ENCODE measurements at places on chromosomes 16 and 17. TPM values are rescaled to one million over a fixed set of nuclear protein-coding genes. Genes with fewer than 3 reads are reported as not detected.

CACNG4 gene
- polyA plus RNA-seq: not detected

TMEM219 gene
- polyA plus RNA-seq: 166 TPM

PLLP gene
- 0.46 TPM for polyA plus RNA-seq

VWA3A gene
- not detected for polyA plus RNA-seq

SERPINF2 gene
- polyA plus RNA-seq: 0.08 TPM

HOXB9 gene
- not detected for polyA plus RNA-seq

PPY gene
- polyA plus RNA-seq: not detected

SLC38A8 gene
- not detected for polyA plus RNA-seq

CMTM1 gene
- 6.0 TPM for polyA plus RNA-seq

KRTAP4-5 gene
- not detected for polyA plus RNA-seq

PLA2G10 gene
- polyA plus RNA-seq: not detected

GDPD3 gene
- polyA plus RNA-seq: 1.1 TPM

HS3ST6 gene
- not detected for polyA plus RNA-seq

TNFRSF17 gene
- not detected for polyA plus RNA-seq

DRG2 gene
- polyA plus RNA-seq: 34.6 TPM

NXPH3 gene
- polyA plus RNA-seq: 0.30 TPM

SEPTIN12 gene
- polyA plus RNA-seq: not detected

MT1G gene
- polyA plus RNA-seq: 4.4 TPM

CPNE7 gene
- polyA plus RNA-seq: 4.7 TPM

OR3A3 gene
- not detected for polyA plus RNA-seq

GNGT2 gene
- not detected for polyA plus RNA-seq

FZD2 gene
- 6.3 TPM for polyA plus RNA-seq

TACO1 gene
- 23.8 TPM for polyA plus RNA-seq

TANC2 gene
- 13.7 TPM for polyA plus RNA-seq

MRPL27 gene
- 120 TPM for polyA plus RNA-seq

ST6GALNAC2 gene
- 0.96 TPM for polyA plus RNA-seq

NRN1L gene
- not detected for polyA plus RNA-seq
